ENCODE measurements at places on chromosomes 3 and 15.

- DNase-seq, result peak; percentile 5
Measured at GRCh38 chr3:64398006-64398405, 172.7 kb upstream of the PRICKLE2 start.

GRCh38 chr15:82263350-82263749 lies 732 bp downstream of the SAXO2 start:
- no peak for DNase-seq

DNA sequence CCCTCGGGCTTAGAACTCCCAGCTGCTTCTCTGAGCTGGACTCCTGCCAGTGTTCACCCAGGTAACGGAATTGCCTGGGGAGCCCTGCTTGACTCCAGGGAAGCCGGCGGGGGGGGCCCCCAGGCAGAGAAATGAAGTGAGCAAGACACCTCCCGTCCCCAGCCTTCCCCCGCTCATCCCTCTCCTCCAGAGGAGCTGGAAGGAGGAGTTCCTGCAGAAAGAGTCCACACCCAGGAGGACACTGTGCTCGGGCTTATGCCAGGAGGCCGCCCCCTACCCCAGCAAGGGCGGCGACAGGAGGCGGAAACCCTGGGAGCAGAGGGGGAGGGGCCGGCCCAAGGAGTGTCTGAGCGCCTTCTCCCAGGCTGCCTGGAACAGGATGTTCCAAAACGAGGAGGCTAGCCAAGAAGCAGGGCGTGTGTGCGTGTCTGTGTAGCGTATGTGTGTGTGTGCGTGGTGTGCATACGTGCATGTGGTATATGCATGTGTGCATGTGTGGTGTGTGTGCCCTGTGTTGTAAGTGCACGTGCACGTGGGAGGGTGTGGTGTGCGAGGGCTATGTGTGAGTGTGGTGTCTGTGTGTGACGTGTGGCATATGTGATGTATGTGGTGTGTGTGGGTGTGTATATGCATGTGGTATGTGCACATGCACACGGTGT lies 511.3 kb downstream of the SHQ1 start:
- DNase-seq, result peak; percentile 88

DNA sequence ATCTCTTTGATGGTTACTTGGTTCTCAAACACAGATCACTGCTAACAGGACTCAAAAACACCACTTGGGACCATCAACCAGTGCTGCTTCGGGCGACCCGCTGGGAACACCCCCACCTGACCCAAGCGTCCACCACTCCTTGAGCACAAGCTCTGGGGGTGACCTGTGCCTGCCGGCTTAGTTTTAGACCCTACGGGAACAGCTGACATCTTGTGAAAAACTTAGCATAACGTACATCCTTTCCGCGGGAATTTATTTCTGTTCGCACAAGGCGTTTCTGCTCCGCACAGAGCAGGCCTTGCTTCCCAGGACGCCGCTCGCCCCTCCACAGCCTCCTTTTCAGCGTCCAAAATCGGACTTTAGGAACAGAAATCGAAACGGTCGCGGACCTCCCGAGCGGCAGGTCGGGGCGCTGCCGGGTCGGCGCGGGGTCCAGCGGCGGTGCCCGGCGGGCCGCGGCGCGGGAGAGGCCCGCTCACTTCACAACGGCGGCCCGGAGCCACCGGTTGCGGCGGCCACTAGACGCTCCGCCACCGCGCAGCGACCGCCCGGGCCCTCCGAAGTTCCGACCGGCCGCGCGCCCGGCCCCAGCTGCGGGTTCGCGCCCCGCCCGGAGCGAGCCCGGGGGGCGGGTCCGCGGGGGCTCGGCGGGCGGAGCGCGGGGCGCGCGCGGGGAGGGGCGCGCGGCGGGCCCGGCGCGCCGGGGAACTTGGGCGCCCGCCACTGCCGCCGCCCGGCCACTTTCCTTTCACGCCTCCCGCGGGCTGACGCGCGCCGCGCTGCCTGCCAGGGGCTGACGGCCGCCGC lies 959 bp downstream of the SFMBT1 start:
- peak; percentile 50 for DNase-seq

DNA sequence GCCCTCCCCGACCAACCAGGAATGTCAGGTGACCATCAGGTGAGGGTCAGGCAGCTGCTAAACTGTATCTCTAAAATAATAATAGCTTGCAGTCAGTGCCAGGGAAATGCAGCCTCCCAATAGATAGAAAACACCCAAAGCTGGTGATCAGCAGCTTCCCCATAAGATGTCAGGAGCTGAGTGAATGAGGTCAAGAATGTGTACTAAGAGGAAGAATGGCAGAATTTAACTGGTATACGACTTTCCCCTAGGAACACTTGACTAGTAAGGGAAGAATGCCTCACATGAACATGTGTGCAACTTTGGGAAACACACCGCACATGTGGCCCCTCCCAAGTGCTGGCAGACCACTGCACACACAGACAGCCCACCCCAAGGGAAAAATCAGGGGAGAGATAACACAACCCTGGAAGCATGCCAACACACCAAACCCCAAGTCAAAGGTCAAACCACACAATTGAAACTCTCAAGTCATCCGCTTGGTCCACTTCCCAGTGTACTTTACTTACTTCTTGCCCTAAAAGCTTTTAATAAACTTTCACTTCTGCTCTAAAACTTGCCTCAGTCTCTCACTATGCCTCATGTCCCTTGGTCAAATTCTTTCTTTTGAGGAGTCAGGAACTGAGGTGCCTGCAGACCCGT lies 806.5 kb downstream of the OTOL1 start:
- DNase-seq, result no peak

GRCh38 chr3:140165781-140166180 lies 230.8 kb downstream of the CLSTN2 start:
- no peak for DNase-seq

GRCh38 chr3:160780245-160780644 lies 24.2 kb downstream of the PPM1L start:
- DNase-seq, result no peak

DNA sequence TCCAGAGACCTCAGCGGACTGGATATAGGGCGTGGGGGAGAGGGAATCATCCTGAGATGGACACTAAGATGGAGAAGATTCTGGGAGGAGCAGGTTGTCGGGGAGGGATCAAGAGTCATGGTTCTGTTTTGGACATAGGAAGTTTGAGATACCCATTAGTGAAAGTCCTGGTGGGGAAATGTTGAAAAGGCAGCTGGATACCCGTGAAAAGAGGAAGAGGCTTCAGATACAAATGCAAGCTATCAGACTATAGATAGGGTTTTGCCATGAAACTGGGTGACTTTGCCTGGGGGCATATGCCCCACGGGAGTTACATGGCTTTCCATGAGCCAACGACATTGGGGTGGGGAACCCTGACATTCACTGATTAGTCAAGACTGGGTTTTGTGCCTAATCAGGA lies 1.1 kb upstream of the GPR62 start:
- no peak for DNase-seq

GRCh38 chr3:38004415-38005075 lies 14.0 kb downstream of the VILL start:
- DNase-seq, result peak; percentile 65

- DNase-seq, result no peak
Measured at GRCh38 chr15:63679588-63679987, 82.4 kb downstream of the FBXL22 start.

- DNase-seq, result no peak
Measured at GRCh38 chr15:96395687-96396086, 65.2 kb downstream of the NR2F2 start.

GRCh38 chr15:68387381-68388143 lies 44.4 kb downstream of the ITGA11 start:
- no peak for DNase-seq

- peak; percentile 89 for DNase-seq
Measured at GRCh38 chr15:33700695-33701303, 267.5 kb upstream of the CHRM5 start.

DNA sequence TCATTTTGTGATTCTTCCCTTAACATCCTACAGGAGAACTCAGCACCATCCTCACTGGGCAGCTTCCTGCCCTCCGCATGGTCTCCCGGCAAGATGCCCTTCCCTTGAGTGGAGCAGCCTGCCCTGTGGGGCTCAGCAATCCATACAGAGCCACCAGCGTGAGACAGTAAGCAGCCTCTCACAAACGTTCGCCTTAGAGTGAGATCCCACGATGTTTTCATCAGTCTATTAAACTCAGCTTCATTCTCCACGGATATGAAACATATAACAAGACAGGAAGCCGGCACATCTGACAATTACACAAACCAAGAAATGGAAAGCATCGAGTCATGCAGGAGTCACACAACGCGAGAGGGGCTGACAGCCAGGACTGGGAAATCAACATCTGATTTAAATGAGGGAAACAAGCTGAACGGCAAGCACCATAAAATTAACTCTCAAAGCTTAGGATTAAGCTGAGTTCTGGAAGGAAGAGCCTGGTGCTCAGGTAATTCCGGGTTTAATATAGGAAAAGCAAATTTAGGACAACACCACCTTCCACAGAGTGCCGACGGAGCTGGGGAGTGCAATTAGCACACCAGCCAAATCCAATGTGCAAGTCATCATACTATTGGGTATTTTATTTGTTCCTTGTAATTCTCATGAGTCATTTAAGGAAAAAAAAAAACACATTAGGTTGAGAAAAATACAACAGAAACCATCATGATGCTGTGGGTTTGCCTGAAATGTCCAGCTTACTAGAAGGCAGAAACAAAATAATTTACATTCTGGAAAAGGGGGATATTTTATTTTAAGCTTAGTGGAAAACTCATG lies 272.0 kb downstream of the OCA2 start:
- no peak for DNase-seq

- DNase-seq, result no peak
Measured at GRCh38 chr3:18386274-18386890, 38.8 kb downstream of the SATB1 start.

GRCh38 chr3:56782906-56783305 lies 18.8 kb downstream of the ARHGEF3 start:
- no peak for DNase-seq

- no peak for DNase-seq
Measured at GRCh38 chr3:61638741-61639140, 77.4 kb downstream of the PTPRG start.

- no peak for DNase-seq
Measured at GRCh38 chr3:48463703-48464102, 17.2 kb downstream of the ATRIP start.

DNA sequence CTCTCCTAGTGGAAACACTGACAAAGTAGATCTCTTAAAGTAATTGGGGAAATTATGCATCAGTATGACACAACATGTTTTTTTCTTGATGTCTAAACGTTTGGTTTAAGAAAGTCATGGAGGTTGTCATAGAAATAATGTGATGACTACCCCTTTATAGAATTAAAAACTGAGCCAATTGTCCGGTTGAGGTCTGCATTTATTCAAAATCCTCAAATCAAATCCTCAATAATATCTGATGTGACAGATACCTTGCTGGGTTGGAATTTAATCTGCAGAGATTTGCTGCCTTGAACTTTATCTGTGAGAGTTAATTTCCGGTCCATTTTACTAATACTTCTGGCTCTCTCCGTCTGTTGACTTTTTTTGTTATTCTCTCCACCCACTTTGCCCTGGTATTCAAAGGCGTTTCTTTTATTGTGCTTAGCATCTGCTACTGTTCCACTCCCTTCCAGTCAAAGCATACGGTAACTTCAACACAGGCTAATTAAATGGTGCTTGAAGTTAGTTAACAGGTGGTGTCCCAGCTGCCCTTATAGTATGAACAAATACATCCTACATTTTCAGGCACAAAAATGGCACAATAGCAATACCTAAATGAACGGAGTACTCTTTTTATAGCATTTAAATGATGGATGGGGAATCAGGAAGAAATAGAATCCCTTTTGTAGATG lies 628.3 kb downstream of the ROBO1 start:
- no peak for DNase-seq

DNA sequence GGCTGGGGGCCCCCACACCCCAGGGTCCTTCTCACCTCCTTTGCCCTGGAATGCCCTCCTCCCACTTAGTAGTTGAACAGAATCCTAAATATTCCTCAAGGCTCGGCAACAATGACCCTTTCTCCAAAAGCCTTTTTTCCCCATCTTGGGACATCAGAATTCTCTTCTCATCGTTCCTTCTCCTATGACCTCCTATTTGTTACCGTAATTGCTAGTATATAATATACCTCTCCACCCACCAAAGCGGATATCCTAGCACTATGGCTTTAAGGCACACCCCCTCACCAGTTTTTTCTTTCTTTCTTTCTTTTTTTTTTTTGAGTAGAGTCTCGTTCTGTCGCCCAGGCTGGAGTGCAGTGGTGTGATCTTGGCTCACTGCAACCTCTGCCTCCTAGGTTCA lies 16.8 kb downstream of the HDAC11 start:
- no peak for DNase-seq

- DNase-seq, result no peak
Measured at GRCh38 chr3:46670000-46670890, 23.2 kb downstream of the ALS2CL start.

- DNase-seq, result no peak
Measured at GRCh38 chr15:92495446-92495845, 101.8 kb downstream of the ST8SIA2 start.

DNA sequence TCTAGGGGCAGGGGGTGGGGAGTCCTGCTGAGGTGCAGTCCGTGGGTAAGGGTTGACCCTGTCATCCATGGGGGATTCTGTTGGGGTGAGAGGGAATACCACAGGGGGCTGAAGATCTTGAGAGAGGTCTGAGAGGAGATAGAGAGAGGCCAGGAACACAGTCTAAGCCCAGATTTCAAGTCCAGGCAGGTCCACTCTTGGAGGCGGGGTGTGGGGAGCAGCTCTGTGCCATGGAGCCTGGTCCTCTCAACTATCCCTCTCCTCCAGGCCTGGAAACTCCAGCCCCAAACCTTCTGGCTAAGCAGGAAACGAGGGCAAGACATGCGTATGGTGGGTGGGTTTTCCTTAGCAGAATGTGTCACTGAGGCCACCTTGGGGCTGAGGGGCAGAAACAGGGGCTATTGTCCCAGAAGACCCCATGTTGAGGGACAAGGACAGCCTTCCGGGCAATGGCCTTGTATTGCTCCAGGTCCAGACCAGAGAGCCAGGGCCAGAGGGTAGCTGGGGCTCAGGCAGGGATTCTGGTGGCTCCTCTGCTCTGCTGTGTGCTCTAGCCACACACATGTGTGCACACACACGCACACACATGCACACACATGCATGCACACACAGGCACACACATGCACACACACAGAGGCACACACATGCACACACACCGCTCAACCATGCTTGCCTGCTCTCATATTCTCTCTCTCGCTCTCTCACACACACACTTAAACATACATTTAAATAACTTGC lies 48.6 kb upstream of the MAGEF1 start:
- no peak for DNase-seq

DNA sequence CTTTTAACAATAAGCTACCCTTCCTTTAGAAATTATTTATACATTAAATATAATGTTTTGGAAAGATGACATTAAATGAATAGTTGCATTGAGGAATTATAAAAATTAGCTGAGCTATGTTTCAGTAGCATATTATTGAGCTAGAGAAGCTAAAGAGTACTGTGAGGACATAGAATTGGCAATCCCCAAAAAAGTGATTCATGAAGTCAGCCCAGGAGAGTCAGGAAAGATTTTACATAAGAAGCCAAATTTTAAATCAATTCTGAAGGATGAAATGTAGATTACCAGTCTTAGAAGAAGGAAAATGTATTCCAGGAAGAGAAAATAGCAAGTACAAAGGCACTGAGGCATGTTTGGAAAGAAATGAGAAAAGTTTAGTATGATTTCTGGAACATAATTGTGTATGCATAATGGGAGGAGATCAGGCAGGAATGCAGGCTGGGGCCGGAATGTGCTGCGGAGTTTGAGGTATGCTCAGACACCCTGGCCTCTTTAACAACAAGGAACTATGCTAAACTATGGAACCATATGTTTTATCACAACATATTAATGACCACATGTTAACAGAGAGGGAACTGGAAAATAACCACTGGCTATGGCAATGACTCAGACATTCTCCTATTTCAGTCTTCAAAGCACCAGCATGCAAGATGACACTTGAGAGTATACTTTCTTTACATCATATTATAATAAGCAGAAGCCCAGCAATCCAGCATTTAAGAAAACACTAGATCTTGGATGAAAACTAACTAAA lies 103.3 kb upstream of the COL8A1 start:
- no peak for DNase-seq

All from ELF-1 (cell line).